T-helper 17 cell (primary cell): ENCODE measurements at places on chromosomes 4 and X.

DNA sequence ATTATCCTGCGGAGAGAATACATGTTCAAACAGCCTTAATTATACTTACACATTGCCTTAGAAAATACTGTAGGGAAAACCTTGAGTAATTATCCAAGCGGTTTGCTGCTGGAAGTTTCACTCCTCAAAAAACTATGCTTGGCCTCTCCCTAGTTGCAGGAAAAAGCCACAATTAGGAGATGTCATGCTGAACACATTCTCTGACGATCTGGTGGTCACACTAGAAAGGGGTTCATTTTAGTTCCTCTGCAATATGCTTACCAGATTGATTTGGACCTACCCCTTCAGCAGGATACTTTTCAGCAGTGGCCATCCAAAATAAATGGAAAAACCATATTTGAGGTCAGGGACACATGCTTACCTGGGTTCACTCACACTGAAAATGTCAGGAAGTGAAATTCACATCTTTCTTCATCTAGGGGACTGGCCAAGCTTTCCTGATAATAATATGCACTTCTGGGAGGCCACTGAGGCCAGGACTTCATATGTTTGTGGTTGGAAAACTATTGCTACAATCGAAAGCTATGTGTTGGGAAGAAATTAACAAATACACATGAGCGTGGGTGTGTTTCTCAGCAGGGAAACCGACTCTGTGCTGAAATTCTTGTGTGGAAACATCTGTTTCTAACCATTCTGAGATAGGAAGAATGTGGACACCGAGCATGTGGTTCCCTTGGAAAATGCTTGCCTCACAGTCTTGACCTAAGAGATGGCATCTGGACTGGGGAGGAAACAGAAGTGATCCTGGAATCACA, 68.8 kb downstream of the ATXN3L start:
- no peak for DNase-seq

- no peak for DNase-seq
These were observed 111.0 kb downstream of the FRYL start for GRCh38 chr4:48669086-48669485.

DNA sequence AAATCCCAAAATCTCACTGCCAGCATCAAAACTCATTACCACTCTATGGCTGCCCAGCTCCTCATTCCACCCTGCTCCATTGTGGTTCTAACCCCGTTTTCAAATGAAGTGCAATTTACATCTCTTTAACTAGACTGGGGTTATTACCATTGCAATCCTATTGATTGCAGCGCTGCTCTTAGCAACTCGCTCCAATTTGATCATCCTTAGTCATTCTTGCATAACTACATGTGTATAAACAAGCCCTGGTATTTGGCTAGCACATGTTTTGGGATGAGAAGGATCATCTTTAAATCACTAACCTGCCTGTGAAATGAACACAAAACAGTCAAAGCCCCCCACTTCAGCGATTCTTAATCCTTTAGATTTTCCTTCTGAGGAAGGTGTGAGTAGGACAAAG, 340.1 kb upstream of the PPARGC1A start:
- no peak for DNase-seq

GRCh38 chr4:75069493-75070074, 136.7 kb downstream of the PARM1 start:
- no peak for DNase-seq

DNA sequence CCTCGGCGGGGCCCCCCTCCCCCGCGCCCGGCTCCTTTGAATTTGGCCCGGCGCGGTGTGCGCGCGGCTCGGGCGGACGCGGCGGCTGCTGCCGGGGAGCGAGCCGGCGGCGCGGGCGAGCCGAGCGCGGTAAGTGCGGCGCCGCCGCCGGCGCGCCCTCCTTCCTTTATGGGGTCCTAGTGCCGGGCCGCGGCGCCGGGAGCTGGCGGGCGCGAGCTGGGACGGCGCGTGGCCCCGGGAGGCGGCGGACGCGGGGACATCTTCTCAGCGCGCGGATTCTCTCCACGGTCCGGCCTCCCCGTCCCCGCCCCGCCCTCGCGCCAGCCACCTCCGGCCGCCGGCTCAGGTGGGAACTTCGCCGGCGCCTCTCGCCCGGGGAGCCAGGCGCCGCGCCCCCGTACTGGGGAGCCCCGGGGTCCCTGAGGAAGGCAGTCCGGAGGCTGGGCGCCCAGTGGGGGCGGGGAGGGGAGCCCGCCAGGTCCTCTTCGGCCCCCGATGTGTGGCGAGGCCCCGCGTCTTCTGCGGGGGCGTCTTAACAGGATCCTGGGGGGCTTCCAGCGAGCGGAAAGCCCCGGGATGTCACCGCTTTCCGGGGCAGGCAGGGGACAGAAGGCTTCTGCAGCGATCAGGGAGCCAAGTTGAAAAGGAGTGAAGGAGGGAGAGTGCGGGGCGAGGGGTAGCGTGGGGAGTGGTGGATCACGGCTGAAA, 98.4 kb upstream of the TENM3 start:
- no peak for DNase-seq

GRCh38 chrX:136626237-136626636, 21.7 kb upstream of the CD40LG start:
- no peak for DNase-seq

DNA sequence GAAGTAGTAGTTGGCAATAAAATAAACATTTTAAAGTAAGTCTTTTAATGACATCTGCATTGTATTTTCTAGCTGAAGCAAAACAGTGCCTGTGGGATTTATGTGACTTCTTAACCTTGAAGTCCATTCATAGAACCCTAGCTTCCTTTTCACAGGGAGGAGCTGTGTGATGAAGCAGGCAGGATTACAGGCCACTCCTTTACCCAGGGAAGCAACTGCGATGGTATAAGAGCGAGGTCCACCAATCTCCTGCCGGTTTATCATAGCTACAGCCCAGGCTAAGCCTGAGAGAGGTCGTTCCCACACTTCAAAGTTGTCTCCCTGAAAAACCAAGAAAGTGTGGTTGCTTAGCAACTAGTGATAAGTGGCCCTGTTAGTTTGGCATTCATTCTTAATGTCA, 7.0 kb downstream of the RPL36A start:
- no peak for DNase-seq

GRCh38 chrX:129347291-129347690, 176.0 kb downstream of the SMARCA1 start:
- DNase-seq: no peak

DNA sequence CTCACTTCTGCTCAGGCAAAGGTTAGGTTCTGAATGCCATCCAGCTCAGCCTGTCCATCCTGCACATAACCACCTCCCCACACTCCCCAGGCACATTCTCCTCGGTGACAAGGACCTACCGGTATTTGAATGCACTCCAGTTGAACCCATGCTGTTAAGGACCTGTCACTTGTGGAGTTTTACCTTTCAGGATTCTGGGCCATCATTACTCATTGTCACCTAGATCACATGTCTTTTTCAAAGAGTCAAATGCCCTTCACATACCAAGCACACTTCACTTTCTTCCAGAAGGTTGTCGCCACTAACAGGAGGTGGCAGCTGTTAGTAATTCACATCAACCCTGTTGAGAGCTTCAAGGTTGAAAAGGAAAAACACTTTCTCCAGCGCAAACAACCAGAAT, 218.3 kb downstream of the SOWAHB start:
- DNase-seq: no peak

GRCh38 chr4:59553063-59553720, 1646.9 kb upstream of the ADGRL3 start:
- DNase-seq: no peak

GRCh38 chrX:69024161-69024736, 141.0 kb downstream of the PJA1 start:
- no peak for DNase-seq

DNA sequence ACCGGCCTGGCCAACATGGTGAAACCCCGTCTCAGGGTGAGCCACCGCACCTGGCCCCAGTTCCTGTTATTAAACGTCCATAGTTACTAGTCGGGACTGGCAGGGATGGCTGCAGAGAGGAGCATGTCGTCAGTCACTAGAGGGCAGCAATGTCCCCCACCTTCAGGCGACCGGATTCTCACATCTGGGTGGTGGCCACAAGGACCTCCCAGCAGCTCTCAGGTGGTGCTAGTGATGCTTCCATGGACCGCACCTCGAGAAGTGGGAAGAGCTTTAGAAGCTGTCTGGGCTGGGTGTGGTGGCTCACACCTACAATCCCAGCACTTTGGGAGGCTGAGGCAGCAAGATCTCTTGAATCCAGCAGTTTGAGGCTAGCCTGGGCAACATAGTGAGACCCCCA, 13.3 kb upstream of the IL3RA start:
- DNase-seq: peak; percentile 21

- peak; percentile 61 for DNase-seq
These were observed at the start of gene DOCK11 for GRCh38 chrX:118495061-118495921. Gene DOCK11 (plus strand): TSS chrX:118495815. CDS start chrX:118495972, 157 bp downstream.

GRCh38 chr4:40458109-40458508, 123.0 kb downstream of the CHRNA9 start:
- DNase-seq: no peak

DNA sequence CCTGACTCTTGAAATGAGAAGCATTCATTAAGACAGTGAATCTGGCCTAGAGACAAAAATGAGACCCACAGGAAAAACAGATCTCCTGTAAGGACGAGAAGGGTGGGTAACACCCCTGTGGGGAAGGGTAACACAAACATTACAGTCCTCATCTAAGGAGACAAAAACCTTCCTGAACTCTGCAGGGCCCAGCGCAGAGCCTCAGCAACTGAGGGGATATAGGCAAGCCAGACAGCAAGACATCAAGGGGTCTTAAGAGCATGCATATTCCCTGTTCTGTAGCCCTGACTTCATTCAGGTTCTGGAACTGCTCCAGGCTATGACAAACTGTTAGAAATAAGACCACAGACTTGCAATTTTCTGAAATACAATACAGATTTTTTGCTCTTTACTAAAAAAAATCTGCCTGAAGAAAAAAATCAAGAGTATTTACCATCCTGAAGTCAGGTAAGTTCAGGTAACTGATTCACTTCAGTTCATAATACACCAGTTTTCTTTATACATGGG, 15.5 kb downstream of the COX18 start:
- no peak for DNase-seq

GRCh38 chr4:4607336-4608213, 65.7 kb upstream of the STX18 start:
- no peak for DNase-seq

GRCh38 chr4:176964116-176964691, 171.5 kb upstream of the VEGFC start:
- DNase-seq: no peak

GRCh38 chrX:154437971-154438893, 1.3 kb downstream of the GDI1 start:
- DNase-seq: no peak

- no peak for DNase-seq
These were observed 235.4 kb downstream of the HNRNPD start for GRCh38 chr4:82138374-82138773.

DNA sequence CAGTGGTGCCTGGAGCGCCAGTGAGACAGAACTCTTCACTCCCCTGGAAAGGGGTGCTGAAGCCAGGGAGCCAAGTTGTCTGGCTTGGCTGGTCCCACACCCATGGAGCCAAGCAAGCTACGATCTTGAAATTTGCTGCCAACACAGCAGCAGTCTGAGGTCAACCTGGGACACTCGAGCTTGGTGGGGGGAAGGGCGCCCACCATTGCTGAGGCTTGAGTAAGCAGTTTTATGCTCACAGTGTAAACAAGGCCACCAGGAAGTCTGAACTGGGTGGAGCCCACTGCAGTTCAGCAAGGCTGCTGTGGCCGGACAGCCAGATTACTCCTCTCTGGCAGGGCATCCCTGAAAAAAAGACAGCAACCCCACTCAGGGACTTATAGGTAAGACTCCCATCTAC, 149.5 kb downstream of the EDA2R start:
- no peak for DNase-seq

- no peak for DNase-seq
These were observed 123.5 kb upstream of the EMCN start for GRCh38 chr4:100641336-100641735.

DNA sequence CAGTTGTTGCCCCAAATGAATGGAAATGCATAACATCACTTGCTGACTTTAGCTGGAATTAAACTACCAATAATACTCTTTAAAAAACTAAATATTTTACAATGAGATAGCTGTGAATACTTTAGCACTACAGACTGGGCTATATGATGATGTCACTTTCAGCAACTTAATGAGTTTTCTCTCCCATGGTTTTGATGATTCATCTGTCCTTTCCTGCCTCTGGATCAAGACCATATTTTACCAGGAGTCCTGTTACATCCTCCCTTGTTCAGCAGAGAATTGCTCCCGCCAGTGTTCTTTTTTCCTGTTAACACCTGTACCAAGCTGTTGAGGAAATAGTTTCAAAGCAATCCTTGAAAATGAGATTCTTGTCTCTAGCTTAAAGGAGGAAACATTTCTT, 543.0 kb downstream of the SPRY1 start:
- no peak for DNase-seq

GRCh38 chr4:7759216-7759615, 180.4 kb downstream of the AFAP1 start:
- peak; percentile 48 for DNase-seq

DNA sequence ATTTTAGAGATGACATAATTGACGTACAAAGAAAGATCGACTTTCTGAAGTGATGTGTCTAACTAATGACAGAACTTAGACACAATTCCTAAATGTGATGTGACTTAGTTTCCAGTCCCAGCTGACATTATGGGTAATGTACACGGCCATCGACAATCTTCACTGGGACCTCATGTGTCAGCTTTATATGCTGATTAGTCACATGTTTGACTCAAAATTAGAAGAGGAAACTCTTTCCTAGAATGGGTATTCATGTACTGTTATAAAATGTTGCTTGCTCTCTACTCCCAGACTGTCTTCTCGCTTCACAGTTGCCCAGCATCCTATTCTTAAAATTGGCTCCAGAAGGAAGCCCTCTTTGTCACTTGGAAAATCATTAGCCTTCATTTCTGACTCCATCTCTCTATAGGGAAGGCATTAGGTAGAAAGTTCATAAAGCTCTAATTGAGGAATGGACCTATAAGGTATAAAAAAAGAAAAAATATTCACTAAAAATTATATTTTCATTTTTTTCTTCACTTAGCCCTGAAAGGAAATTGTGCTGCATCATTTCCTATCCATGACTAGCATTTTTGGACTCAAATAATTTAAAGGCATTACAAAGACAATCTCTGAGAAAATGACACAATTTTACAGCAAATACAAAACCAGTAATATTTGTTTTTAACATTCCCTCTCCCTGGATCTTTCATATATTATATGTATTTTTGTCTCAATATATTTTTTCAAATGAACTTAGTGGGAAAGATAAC, 554.6 kb downstream of the INPP4B start:
- DNase-seq: no peak

GRCh38 chr4:77893451-77893850, 30.8 kb downstream of the MRPL1 start:
- no peak for DNase-seq

DNA sequence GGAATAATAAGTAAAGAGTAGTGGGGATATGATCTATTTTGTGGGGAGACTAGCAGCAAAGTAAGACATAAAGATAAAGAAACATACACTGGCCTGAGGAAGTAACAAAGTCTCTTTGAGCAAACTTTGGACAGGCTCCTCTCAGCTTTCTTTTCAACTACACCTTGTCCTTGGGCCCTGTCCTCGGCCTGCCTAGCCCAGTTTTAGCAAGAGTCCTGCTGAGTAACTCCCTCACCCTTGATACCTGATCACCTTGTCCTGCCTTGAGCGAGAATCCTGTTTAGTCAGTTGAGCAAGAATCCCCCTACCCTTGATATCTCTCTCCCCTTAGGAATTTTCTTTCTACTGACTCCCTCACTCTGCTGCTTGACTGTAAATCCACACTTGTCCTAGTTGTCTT, 11.5 kb downstream of the HNRNPH2 start:
- no peak for DNase-seq

- no peak for DNase-seq
These were observed 21.5 kb downstream of the SUPT20HL2 start for GRCh38 chrX:24292353-24292752.
